COR-L47 (cell line): ENCODE measurements at places on chromosomes 7 and 10.

GRCh38 chr10:111432588-111432987 is 355.8 kb downstream of the ADRA2A start:
- DNase-seq = no peak

GRCh38 chr7:27173511-27173955 is 587 bp downstream of the HOXA10 start:
- peak; percentile 64 for DNase-seq

- no peak for DNase-seq
Measured at GRCh38 chr10:102310361-102311024, 65.2 kb downstream of the GBF1 start.

DNA sequence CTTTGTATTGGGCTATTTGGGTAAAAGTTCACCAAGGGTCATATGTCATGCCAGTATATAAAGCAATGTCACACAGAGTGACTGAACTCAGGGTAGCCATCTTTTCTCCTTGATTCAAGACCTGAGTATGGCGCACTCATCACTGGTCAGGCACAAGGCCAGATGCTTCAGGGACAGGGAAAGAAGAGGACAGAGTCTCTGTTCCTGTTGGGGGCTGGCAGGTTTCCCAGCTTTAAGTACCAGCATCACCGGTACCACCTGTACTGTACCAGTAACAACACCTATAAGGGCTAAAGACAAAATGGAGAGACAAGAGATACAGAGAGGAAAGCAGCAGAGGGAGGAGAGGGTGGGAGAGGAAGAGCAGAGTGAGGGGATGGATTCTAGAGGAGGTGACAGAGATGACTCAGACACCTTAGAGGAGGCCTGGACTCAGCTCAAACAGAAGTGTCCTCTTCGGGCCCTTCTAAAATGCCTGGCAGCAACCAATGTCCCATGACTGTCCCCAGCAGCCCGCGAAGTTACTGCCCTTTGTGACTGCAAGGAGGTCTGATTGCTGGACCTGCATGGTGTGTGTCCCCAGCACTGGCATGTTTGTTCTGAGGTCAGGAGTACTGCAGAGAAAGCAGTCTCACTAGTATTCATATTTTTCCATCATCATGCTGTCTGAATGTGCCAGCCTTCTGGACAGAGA is 191.3 kb downstream of the MYOF start:
- no peak for DNase-seq

- DNase-seq = no peak
Measured at GRCh38 chr7:13032576-13032975, 345.1 kb downstream of the ARL4A start.

- DNase-seq = no peak
Measured at GRCh38 chr7:96424411-96424810, 102.5 kb upstream of the SLC25A13 start.

DNA sequence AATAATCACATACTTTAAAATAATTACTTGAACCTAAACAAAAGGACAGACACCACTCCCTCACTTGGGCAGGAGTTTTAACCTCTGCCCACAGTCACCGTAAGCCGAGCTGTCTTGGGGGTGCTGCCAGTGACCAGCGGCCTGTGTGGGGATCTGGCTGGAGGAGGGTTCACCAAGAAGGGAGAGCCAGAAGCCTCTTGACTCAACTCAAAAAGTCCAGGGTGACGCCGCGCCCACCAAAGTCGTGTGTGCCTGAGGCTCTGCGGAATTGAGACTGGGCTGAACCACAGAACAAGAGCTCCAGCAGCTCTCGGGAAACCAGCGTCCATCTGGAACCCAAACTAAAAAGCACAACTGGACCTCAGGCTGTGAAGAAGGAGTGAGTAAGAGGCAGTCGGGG is 35.8 kb downstream of the ZFAND2A start:
- DNase-seq = no peak

DNA sequence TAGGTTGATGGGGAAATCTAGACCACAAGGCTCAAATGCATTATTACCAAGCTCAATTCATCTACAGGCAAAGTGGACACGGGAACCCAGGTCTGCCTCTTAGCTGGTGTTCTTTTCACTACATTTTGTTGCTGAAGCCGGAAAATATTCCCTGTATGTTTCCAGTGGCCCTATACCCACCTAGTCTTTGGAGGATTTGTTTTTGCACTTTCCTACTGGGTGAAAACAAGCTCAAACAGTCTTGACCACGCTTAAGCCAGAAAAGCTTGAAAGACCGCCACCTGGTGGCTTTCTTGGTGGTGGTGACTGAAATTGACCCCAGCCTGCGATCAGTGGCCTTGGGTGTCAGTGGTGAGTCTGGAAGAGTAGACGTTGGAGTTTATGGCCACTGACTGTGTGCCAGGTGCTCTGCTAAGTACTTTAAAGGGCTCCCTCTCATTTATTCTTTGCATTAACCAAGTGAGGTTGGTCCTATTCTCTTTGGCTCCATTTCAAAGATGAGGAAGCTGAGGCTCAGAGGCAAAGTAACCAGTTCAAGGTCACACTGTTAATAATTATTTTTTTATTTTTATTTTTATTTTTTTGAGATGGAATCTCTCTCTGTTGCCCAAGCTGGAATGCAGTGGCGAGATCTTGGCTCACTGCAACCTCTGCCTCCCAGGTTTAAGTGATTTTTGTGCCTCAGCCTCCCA is 11.1 kb upstream of the CRTAC1 start:
- DNase-seq = no peak

DNA sequence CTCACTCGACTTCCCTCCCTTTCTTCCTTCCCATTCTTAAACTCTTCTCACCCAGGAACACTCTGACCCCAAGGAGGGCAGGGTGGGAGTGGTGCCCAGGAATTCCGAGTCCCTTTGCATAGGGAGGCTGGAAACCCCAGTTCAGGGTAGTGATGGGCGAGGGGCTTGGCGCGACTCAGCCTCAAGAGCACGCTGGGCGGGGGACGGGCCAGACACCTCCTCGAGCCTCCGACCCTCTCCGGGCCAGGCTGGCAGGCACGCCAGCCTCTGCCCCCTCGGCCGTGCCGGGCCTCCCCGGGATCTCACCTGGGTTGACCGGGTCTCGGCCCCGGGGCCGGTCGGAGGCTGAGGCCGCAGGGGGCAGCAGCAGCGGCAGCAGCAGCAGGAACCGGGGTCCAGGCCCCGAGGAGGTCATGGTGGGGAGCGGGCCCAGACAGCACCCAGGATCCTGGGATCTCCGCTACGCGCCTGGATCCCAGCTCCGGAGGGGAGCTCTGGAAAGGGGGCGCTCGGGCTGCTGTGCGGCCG is 457 bp downstream of the PLOD3 start:
- DNase-seq = no peak

DNA sequence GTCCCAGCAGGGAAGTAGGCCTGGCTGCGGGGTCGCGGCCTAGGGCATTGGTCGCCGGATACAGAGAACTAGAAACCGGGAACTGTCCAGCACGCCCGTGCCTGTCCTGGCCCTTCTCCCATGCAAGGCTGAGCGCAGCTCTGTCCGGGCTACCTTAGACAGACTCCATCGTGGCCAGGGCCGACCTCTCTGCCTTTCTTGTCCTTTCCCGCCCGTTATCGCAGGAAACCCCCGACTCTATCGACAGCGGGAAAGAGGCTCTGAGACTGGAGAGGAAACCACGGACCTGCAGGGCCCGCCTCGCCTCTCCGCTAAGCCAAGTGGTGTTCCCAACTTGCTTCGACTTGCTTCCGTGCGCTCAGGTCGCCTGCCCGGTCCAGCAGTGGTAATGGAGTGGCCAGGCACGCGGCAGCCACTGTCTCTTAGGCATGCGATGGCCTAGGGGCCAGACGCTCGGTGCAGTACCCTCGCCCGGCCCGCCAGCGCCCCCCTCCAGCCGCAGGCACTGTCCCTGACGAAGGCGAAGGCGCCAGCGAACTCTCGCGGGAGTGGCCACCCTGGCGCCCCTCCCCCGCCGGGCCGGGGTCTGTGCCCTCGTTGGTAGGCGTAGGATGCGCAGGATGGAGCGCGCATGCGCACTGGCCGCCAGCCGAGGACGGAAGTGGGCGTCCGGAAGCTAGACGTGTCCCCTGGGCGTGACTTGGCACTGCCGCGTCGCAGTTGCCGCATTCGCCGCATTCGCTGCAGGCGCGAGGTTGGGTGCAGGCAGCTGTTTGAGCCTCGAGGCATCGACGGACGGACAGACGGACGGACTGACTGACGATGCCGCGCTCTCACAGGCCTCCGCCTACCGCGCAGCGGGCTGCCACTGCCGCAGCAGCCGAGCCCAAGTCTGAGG is 54.4 kb downstream of the MCMBP start:
- no peak for DNase-seq

DNA sequence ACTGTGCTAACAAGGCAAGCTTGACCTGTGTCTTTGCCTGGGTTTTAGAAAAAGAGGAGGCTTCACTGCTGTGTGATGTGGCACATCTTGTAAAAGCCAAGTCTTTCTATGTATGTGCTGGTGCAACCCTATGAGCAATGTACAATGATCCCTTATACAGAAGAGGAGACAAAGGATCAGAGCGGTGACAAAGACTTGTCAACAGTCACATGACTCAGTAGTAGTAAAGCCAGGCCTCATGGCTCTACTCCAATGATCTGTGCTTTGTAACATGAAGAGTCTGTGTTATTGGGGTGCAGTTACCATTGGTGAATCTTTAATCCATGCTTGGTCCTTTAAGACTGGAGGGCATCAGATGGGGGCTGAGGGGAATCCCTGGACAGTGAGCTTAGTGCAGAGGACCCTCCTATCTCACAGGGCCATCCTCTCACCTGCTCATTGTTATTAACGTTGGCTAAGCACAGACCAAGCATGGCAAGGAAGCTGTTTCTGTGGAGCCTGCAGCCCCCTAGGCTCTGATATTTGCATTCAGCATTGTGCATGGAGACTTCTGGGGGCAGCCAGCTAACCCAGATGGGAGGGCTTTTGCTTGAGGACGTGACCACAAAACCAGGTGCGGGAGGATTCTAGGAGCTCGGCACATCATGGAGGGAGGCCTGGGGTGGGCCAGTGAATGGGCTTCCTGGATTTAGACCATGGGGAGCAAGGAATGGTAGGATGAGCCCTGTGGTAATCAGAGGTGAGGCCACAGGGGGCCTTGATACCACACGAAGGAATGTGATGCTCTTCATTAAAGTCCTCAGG is 308.8 kb upstream of the ZNF32 start:
- no peak for DNase-seq

- DNase-seq = peak; percentile 71
Measured at GRCh38 chr10:69348816-69349541, 67.7 kb downstream of the TACR2 start.

GRCh38 chr10:67819768-67820204 is 18.2 kb downstream of the DNAJC12 start:
- no peak for DNase-seq

GRCh38 chr10:18233775-18234174 is 93.6 kb downstream of the CACNB2 start:
- no peak for DNase-seq

DNA sequence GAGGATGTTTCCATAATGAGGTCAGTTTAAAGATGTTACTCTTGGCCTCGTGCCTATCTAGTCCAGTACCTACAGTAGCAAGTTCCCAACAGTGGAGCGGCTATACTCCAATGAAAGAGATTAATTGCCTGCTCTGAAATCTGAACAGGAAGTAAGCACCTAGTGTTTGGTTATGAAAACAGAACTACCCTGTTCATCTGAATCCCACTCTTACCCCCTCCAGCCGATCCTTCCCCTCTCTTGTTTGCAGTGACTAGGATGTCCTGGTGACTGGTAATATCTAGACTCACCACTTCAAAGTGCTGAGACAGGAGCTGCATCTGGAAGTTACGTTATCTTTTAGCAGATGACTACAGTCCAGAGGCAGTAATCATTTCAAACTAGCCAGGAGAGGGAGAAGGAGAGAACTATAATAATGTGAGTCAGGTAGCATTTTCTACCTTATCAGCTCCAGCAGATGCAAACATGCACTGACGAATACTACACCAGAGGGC is 666.7 kb upstream of the NRP1 start:
- DNase-seq = no peak

- no peak for DNase-seq
Measured at GRCh38 chr7:132407764-132408163, 168.5 kb downstream of the PLXNA4 start.

GRCh38 chr7:11616466-11616865 is 215.5 kb downstream of the THSD7A start:
- no peak for DNase-seq

GRCh38 chr7:138460649-138461607 is 869 bp downstream of the TRIM24 start:
- DNase-seq = peak; percentile 67

- no peak for DNase-seq
Measured at GRCh38 chr7:66143876-66144332, 29.3 kb downstream of the CRCP start.

- DNase-seq = no peak
Measured at GRCh38 chr10:125101581-125101980, 58.8 kb downstream of the CTBP2 start.
